Right kidney (tissue), 9 donors: ENCODE measurements at places on chromosomes 16 and 17.

GRCh38 chr17:41382394-41382793, 288 bp upstream of the KRT34 start:
- no peak for DNase-seq

DNA sequence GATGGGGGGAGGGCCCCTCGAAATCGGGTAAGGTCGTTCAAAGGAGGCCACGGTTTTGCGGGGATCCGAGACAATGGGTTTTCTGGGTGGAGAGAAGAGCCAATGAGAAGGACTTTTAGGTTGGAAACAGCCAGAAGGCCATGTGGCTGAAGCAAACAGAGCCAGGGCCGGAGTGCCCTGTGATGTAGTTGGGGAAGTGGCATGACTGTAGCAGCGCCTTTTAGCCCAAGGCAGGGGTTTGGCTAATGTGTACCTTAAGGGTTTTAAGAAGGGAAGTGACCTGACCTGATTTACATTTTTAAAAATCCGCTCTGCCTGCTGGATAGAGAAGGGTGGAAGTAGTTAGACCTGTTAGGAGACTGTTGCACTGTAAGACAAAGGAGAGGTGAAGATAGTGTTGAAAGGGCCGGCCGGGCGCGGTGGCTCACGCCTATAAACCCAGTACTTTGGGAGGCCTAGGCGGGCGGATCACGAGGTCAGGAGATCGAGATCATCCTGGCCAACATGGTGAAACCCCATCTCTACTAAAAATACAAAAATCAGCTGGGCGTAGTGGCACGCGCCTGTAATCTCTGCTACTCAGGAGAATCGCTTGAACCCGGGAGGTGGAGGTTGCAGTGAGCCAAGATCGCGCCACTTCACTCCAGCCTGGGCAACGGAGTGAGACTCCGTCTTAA, 1.0 kb downstream of the LYRM1 start:
- peak; percentile 72 for DNase-seq

DNA sequence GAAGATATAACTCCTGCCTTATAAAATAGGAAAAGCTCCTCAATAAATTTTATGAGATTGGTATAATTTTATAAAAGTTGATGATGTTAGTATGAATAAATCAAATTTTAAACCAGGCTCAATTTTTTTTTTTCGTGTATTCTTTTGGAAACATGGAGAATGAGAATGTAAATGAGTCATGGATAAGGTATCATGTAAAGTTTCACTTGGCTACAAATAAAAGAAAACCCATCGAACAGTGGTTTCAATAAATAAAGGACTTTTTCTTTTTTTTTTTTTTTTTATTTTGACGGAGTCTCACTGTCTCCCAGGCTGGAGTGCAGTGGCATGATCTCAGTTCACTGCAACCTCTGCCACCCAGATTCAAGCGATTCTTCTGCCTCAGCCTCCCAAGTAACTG, 67.3 kb downstream of the PHKB start:
- no peak for DNase-seq

DNA sequence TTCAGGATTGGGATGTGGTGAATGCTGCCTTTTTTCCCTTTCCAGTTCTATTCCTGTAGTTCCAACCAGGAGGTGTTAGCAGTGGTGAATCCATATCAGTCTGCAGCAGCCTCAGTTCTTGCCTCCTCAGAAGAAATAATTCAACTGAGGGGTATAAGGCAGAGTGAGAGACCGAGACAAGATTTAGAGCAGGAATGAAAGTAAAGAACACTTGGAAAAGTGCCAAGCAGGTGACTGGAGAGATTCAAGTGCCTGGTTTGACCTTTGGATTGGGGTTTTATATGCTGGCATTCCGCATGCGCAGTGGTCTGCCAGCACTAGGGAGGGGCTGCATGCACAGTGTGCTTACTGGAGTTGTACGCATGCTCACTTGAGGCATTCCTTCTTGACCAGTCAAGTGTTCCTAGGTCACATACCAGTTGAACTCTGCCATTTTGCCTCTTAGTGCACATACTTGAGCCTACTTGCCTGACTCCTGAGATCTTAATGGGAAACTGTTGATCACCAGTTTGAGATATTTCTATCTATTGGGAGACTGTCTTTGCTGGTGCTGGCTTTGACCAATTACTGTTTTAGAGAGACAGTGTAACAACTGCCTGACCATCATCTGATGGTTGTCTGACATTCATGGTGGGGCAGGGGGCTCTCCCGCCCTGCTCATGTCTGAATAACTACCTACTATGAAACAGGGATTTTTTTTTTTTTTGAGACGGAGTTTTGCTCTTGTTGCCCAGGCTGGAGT, 680 bp upstream of the CCL15 start:
- peak; percentile 35 for DNase-seq

DNA sequence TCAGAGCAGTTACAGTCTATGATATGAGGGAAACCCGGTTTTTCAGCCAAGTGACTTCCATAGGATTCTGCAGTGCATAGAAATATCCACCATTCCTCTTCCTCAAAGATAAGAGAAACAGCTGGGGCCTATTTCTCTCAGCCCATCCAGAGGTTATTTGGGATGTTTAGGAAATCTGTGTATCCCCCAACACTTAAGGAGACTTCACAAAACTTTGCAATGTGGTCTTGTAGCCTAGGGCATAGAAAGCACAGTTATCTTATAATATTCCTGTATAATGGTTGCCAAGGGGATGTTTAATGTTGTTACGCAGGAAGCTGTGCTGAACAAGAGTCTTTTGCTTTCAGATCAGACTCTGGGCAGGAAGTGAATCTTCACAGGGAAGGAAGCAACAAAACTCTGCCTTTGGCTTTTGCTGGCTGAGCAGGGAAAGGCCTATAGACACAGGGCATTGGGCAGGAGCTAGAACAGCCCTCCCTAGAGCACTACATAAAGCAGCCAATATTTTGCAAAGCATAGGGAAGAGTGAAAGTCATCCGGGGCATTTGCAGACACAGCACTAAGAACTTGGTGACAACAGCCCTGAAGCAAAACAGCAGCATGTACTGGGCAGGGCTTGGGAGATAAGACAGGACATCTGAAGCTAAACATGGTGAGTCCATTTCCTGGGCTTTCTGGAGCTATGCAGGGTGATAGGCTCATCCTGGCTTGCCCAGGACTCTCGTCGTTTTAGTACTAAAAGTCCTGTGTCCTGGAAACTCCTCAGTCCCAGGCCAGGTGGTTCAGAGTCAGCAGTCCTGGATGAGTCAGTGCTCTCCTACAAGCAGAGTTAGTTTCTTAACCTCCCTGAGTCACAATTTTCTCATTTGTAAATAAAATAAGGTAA, 18.7 kb upstream of the BEAN1 start:
- no peak for DNase-seq

- DNase-seq: no peak
These were observed 16.0 kb upstream of the RASL10B start for GRCh38 chr17:35715416-35715815.

DNA sequence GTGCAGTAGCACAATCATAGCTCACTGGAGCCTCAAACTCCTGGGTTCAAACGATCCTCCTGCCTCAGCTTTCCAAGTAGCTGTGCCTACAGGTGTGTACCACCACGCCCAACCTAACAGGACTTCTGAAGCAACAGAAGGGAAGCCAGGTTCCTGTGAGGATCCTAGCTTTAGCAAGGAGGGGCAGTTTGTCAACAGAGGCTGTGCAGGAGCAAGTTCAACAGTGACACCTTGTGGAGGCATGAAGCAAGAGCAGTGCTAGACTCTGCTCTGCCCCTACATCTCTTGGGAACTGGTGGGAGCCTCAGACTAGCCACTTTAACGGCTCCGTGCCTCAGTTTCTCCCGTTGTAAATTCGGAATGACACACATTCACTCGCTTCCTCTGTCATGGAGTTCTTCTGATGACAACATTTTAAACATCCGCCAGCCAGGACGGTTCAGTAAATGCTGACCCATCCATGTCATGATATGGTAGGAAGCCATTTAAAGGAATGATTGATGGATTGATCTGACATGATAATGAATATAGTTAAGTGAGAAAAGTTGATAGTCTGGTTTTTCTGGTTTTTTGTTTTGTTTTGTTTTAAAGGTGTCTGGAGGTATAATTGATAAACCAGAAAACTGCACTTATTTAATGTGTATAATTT, 218.7 kb downstream of the MRTFB start:
- DNase-seq: no peak

- no peak for DNase-seq
These were observed 3.6 kb downstream of the LRRC59 start for GRCh38 chr17:50393700-50394099.

DNA sequence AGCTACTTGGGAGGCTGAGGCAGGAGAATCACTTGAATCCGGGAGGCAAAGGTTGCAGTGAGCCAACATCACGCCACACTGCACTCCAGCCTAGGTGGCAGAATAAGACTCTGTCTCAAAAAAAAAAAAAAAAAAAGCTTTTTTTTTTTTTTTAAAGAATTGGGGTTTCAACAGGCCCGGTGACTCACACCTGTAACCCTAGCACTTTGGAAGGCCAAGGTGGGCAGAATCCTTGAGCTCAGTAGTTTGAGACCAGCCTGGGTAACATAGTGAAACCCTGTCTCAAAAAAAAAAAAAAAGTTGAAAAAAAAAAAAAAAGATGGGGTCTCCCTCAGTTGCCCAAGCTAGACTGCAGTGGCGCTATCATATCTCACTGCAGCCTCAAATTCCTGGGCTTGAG, 6.6 kb upstream of the HEXIM2 start:
- no peak for DNase-seq

- peak; percentile 61 for DNase-seq
These were observed 5.0 kb downstream of the CORO6 start for GRCh38 chr17:29617481-29618271.

GRCh38 chr16:11149011-11149616, 106.9 kb downstream of the SOCS1 start:
- DNase-seq: no peak

GRCh38 chr17:49434821-49435670, 20.4 kb upstream of the PHB1 start:
- DNase-seq: peak; percentile 36

- DNase-seq: no peak
These were observed 180.4 kb downstream of the IRF8 start for GRCh38 chr16:86079255-86079885.

- no peak for DNase-seq
These were observed 78.4 kb downstream of the ARHGAP44 start for GRCh38 chr17:12867726-12868125.

DNA sequence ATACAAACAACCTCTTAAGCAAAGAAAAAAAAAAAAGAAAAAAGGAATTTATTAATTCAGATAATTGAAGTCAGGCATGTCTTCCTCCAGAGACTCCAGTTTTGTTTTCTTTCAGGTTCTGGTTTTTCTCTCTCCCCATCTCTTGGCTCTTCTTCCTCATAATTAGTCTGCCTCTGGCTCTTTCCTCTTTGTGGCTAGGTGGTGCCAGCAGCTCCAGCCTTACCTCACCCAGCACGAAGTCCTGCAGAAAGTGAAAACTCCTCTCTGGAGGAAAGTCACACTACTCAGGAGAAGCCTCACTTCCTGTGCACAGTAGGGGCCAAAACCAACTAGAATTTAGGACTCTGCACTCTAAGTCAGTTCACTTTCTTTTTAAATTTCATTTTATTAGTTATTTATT, 10.3 kb upstream of the NFAT5 start:
- no peak for DNase-seq

- peak; percentile 26 for DNase-seq
These were observed 1.7 kb downstream of the KSR1 start for GRCh38 chr17:27457731-27458523.

DNA sequence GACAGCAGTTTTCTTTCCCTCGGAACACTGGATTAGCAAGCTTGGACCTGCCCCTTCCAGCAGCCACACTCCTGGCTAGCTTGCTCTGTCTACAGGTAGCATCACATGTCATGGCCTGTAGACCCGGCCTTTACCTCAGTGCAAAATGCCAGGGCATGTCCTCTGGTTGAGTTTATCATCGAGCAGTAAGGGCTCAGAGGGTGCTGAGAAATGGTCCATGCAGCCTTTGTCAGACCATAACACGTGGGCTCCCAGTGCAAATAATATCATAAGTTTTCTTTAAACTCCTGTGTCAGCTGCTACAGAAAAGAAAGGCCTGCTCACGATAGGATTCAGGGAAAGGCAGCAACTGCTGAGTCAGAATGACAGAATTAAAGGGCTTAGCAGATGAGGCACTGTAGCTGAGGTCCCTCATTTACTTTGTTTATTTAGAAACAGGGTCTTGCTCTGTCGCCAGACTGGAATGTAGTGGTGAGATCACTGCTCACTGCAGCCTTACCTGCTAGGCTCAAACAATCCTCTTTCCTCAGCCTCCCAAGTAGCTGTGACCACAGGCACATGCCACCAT, 8.0 kb upstream of the GNA13 start:
- DNase-seq: peak; percentile 11

DNA sequence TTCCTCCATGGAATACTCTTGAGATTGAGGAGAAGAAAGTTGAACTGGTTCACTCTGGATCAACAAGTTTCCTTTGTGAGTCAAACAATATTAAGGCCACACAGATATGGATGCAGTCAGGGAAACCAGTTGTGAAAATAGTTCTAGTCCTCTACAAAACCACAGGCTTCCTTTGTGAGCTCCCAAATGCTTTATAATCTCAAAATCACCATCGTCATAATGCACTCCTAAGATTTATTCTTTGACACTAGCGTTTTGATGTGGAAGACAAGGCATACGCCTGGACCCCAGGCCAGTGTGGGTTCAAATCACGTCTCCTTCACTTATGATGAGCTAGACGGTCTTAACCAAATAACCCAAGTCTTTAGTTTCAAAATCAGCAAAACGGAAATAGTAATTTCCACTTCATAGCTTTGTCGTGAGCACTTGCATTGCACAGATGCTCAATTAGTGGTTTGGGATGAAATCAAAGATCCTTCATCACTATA, 142.6 kb downstream of the STX8 start:
- DNase-seq: no peak
